ENCODE measurements at places on chromosomes 7 and 10. TPM values are rescaled to one million over a fixed set of nuclear protein-coding genes. Genes with fewer than 3 reads are reported as not detected.

ANAPC16 gene
- 54.5 TPM for total RNA-seq

PTPRZ1 gene
- under 0.01 TPM for total RNA-seq

SAP25 gene
- not detected for total RNA-seq

LDB3 gene
- not detected for total RNA-seq

SPACDR gene
- 0.34 TPM for total RNA-seq

EPHB6 gene
- 0.09 TPM for total RNA-seq

KIF11 gene
- total RNA-seq: 8.8 TPM

FAM131B gene
- total RNA-seq: 0.51 TPM

NAT16 gene
- not detected for total RNA-seq

KNDC1 gene
- not detected for total RNA-seq

ZNF488 gene
- under 0.01 TPM for total RNA-seq

Measured in dermis blood vessel endothelial cell (primary cell).